ENCODE measurements at places on chromosomes 13 and 19. TPM values are rescaled to one million over a fixed set of nuclear protein-coding genes. Genes with fewer than 3 reads are reported as not detected.

ATP8A2 gene
- total RNA-seq, result 0.85 TPM

PSG7 gene
- not detected for total RNA-seq

GIPR gene
- 10.8 TPM for total RNA-seq

KLK14 gene
- total RNA-seq, result 0.76 TPM

TNFSF13B gene
- 7.2 TPM for total RNA-seq

SRRM5 gene
- total RNA-seq, result 0.55 TPM

B3GNT8 gene
- 1.5 TPM for total RNA-seq

SIGLEC12 gene
- total RNA-seq, result not detected

UBL3 gene
- 34.7 TPM for total RNA-seq

TPTE2 gene
- total RNA-seq, result not detected

ZNF541 gene
- total RNA-seq, result 0.58 TPM

MTUS2 gene
- total RNA-seq, result 0.12 TPM

CLEC4M gene
- 0.20 TPM for total RNA-seq
